CD4-positive, alpha-beta T cell treated with Interleukin-4 for 1 hour (primary cell): ENCODE measurements at places on chromosomes 4 and X.

GRCh38 chr4:86556791-86557415, 37.2 kb upstream of the PTPN13 start:
- DNase-seq = no peak

- no peak for DNase-seq
These were observed 301.2 kb downstream of the MAPK10 start for GRCh38 chr4:86058621-86059020.

- no peak for DNase-seq
These were observed 56.2 kb downstream of the LRRC66 start for GRCh38 chr4:51963841-51964517.

DNA sequence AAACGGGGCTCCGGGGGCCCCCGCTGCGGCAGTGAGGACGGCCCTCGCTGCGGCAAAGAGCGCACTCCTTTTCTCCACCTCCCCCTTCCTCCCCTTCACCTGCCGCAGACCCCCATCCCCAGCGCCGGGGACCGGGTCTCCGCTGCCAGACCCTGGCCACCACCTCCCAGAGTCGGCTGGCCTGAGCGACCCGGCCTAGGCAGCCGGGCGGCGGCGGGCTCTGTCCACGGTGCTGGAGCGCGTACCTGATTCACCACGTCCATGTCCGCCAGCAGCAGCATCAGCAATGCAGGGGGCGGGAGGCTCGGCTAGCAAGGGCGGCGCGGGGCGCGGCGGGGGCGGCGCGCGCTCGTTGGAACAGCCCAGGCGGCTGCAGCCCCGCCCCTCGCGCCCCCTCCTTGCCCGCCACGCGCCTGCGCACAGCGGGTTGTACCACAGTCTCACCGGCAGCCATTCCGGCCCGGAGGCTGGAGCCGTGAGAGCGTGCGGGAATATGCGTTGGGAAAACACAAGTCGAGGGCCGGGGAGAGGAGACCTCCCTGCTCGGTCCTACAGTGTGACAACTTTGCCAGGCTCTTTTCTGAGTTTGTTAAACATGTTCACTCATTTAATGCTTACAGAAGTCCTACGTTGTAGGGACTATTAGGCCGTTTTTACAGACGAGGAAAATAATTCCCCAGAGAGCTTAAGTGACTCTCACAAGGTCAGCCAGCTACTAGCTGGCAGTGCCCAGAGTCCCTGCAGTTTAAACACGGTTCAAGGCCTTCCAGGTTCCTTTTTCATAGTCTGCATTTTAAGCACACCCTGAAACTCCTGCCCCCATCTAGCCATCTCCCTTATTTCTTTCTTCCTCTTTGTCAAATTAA, at the start of gene SYP:
Gene SYP, minus strand, starts transcription at position 288 of the 866 bp plus-strand sequence. Its CDS starts 7 bp downstream, at position 281.
- DNase-seq = peak; percentile 90

DNA sequence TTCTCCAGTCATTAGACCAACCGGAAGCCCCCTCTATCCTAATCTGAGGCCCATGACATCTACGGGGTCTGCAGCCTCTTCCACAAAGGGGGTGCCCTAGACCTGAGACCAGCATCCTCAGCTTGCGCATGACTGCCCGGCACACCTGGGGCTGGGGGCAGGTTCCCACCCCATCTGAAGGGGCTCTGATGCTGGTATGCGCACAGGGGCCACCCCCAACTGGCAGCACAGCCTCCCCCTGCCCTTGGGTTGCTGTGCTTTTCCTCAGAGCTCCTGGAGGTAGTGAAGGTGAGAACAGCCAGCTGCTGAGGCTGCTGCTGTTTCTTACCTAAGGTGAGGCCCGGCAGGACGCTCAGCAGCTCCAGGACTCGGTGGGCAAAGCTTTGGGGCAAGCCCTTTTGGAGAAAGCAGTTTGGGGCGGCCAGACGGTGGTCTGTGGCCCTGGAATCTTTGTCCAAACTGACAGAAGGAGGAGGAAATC, 18.9 kb upstream of the CPLX1 start:
- DNase-seq = no peak

GRCh38 chr4:108336076-108336475, 167.3 kb upstream of the LEF1 start:
- DNase-seq = no peak

- DNase-seq = no peak
These were observed 194.6 kb upstream of the RBPJ start for GRCh38 chr4:26126143-26126718.

GRCh38 chrX:3379111-3379510, 32.7 kb upstream of the MXRA5 start:
- DNase-seq = no peak

- no peak for DNase-seq
These were observed 1420.5 kb downstream of the PCDH7 start for GRCh38 chr4:32140636-32141035.

GRCh38 chr4:7956270-7956808, 16.7 kb upstream of the AFAP1 start:
- DNase-seq = no peak
